ENCODE measurements at places on chromosomes 1 and 21.

GRCh38 chr21:34358866-34359265 lies 4.9 kb upstream of the KCNE2 start:
- no peak for DNase-seq

- peak; percentile 82 for DNase-seq
Observed at GRCh38 chr1:91699339-91699974, 186.5 kb downstream of the TGFBR3 start.

- DNase-seq = no peak
Observed at GRCh38 chr1:169102567-169102966, 3.9 kb upstream of the ATP1B1 start.

DNA sequence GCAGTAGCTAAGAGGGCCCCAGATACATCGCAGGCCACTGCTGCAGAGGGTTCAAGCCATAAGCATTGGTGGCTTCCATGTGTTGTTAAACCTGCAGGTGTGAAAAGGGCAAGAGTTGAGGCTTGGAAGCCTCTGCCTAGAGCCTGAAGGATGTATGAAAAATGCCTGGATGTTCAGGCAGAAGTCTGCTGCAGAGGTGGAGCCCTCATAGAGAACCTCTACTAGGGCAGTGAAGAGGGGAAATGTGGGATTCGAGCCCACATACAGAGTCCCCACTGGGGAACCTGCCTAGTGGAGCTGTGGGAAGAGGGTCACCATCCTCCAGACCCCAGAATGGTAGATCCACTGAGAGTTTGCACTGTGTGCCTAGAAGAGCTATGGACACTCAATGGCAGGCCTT lies 30.6 kb upstream of the ADGRL4 start:
- no peak for DNase-seq

- DNase-seq = no peak
Observed at GRCh38 chr1:19066248-19066873, 109.9 kb upstream of the IFFO2 start.

DNA sequence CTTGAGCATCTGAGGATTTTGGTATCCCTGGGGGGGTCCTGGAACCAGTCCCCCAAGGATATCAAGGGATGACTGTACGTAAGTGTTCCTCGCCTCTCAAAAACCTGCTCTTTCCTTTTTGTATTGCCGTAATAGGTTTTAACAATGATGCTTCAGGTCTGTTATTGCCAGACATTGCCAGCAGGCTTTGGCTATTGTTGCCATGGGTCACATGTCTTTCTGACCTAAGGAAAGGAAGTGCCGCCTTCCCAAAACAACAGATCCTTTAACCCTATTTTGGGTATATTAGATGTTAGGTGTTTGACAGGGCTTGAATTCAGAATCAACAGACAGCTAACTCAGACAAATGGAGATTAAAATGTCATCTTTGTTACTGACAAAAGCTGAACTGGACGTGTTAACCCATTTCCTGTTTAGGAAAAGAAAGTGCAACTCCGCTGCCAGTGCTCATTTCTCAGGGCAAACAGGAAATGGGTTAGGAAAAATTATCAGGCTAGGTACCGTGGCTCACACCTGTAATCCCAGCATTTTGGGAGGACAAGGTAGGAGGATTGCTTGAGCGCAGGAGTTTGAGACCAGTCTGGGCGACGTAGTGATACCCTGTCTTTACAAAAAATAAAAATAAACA lies 12.4 kb upstream of the PRPF38B start:
- DNase-seq = no peak

DNA sequence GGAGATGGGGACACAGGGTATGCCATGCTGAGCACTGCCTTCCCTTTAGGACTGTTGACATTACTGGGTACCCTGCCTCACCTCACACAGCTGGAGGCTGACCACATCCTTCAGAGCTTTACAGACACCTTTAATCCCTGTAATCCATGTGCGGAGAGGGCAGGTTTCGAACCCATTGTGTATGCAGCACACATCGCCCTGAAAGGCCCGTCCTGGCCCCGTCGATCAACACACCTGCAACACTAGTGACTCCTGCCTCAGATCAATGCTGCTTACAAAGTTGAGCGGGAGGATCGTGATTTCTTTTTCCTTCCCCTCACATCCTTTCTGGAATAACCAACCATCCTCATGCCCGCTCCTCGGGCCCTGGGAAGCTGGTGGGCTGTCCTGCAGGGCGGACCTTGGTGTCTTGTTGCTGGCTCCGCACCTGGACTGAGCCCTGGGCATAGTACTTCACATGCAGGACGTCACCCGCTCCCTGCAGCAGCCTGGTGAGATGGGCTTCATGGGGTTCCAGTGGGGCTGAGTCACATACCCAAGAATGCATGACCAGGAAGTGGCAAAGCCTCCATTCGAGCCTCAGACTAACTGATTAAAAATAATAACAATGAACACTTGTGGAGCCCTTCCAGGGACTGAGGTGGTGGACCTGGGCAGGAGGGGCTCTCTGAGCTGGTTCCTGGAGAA lies 403.6 kb downstream of the PTPRU start:
- no peak for DNase-seq

GRCh38 chr1:111895469-111895868 lies 94.0 kb downstream of the KCND3 start:
- DNase-seq = no peak

GRCh38 chr1:156284757-156285156 lies 632 bp downstream of the TMEM79 start:
- no peak for DNase-seq

GRCh38 chr1:243420016-243420945 lies 164.4 kb downstream of the SDCCAG8 start:
- no peak for DNase-seq

DNA sequence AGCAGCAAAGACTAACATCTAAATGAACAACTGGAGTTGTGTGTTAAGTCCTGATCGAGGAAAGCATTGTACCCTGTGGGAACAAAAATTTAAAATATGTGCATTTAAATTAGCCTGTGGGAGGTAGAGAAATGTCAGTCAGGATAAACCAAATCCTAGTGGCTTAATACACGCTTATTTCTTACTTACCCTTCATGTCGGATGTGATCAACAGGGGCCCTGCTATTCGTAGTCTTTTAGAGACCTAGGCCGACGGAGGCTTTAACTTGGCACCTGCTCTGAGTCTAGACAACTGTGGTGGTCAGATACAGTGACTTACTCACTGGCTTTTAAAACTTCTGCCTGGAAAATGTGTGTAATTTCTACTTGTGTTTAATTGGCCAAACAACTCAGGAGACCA lies 10.2 kb downstream of the GSTM3 start:
- no peak for DNase-seq

DNA sequence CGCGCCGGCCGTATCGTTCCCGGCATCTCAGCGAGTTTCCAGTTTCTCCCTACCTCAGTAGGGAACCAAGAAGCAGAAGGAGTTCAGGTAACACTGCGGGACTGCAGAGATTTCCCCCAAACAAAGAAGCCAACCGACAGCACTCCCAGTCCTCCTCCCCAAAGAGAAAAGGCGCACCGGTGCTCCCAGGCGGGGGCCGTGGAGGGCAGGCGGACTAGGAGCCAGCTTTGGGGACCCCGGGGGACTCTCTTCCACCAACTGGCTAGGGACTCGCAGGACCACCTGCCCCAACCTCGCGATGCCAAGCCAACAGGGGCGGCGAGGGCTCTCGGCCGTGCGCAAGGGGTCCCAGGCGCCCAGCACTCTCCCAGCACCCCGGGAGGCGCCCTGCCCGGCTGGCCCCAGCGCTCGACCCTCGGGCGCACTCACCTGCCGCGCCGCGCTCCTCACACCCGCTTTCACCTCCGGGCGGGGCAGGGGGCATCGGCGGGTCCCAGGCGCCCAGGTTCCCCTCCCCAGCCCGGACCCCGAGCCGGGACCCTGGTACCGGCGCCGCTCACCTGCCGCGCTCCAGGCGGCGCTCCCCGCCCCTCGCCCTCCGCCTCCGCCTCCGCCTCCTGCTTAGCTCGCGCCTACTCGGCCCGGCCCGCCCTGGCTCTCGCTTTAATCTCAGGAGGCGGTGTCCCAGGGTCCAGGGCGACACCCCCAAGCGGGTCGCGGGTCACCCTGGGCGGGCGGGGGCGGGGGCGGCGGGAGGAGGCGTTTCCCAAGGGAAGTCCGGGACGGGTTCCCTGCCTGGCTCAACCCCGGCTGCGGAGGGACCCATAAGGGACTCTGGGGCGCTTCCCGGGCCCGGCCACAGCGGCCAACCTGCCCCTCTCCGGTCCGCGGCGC lies at the start of gene TMPRSS2:
Gene TMPRSS2, minus strand, starts transcription at position 638 of the 894 bp plus-strand sequence. CDS start 10,025 bp downstream, outside the sequence.
- no peak for DNase-seq

DNA sequence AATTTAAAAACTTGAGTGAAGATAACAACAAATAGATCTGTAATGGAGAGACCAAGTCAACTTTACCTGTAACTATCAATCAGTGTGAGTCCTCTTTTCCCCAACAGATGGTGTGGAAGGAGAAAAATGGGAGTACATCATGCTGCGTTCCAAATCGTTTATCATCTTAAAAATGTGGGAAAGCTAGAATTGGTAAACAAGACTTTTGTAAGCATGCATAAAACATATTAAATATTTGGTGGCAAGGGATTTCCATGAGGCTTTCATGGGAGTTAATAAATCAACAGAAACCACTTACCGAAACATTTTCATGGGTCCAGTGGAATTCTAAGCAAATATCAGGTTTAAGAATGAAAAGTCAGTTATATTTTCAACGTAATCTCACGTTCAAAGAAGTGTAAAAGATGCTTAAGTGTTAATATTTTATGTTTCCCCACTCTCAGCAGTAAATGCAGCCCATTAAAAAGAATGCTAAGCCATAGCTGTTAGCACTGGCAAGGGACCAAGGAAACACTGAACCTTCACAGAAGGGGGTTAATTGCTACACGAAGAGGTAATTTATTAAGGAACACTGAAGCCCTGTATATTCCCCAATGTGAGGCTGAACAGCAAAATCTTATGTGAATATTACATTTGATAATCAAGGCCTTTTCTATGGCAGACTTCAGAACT lies 117.0 kb downstream of the ZC3H11B start:
- DNase-seq = no peak

GRCh38 chr1:165075725-165076370 lies 280.7 kb downstream of the LMX1A start:
- DNase-seq = peak; percentile 21

DNA sequence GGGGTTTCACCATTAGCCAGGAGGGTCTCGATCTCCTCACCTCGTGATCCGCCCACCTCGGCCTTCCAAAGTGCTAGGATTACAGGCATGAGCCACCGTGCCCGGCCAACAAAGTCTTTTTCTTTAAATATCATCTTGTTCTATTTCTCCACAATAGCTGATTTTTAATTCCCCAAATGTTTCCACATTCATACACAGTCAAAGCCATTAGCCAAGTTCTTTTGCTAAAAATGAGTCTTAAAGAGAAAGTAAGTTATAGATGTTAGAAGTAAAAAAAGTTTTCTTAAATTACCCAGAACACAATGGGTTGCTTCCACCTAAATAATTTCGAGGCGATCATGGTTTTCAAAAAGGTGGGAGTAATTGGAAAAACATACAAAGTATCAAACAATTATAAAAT lies 30.6 kb downstream of the C2CD2 start:
- no peak for DNase-seq

GRCh38 chr1:237975376-237975775 lies 84.7 kb upstream of the ZP4 start:
- no peak for DNase-seq

DNA sequence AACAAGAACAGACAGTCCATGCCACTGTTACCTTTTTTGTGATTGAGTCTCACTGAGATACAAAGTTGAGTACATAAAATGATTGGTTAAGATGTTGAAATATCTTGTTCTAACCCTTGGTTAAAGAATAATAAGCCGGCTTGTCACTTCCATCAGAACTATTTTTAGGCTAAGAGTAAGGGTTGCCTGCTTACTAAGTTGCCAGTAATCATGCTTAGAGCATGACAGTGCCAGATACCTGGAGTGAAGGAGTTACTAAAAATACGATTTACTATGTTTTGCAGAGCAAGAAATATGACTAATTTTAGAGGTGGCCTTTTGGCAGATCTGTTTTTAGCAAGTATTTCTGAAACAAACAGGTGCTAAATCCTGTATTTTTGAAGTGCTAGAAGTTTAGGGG lies 6.0 kb downstream of the HUNK start:
- no peak for DNase-seq

DNA sequence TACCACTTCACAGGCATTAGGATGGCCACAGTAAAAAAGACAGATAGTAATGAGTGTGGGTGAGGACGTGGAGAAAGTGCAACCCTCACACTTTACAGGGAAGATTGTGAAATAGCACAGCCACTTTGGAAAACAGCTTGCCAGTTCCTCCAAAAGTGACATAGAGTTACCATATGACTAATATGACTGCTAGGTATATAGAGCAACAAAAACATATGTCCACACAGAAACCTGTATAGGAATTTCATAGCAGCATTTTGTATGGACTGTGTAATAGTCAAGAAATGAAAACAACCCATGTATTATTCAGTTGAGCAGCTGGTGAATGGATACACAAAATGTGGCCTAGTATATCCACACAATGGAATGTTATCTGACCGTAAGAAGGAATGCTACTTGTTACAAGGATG lies 30.4 kb upstream of the LBR start:
- DNase-seq = no peak

DNA sequence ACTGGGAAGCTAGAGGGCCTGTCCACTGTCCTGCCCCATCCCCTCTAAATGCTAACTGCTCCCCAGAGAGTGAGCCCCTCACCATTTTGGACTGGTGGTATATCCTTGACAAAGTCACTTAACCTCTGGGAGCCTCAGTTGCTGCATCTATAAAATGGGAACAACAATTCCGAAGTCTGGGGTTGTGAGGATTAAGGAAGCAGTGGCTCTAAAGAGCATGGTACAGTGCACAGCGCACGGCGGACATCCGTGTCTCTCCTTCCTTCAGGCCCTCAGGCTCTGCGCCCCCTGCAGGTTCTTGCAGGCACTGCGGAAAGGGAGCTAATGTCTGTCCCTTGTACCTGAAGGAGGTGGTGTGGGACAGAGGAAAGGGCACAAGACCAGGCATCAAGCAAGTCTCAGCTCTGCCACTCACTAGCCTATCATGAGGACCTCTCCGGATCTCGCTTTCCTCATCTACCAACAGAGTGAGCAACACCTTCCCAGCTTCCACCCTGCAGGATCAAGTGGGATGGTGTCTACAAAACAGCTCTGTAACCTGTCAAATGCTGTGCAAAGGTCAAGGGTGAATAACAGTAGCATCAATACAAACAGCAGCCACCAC lies 20.1 kb downstream of the ECE1 start:
- DNase-seq = peak; percentile 78

GRCh38 chr1:18666317-18666920 lies 35.8 kb downstream of the PAX7 start:
- no peak for DNase-seq

- DNase-seq = no peak
Observed at GRCh38 chr1:19079541-19080472, 123.3 kb upstream of the IFFO2 start.

DNA sequence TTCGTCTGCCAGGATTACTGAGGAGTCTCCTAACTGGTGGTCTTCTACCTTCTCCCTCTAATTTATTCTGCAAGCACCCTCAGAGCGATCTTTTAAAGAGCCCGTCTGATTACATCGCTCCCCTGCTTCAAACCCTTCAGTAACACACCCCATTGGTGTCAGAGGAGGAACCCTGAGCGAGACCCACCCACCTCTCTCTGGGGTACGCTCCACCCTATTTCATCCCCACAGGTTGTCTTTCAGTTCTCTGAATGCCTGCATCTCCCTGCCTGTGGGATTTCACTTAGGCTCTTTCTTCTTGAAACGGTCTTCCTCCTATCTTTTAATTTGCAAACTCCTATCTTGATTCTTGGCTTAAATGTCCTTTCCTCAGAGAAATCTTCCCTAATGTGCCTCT lies 39.4 kb downstream of the C1orf21 start:
- no peak for DNase-seq

Measured in adrenal gland (tissue), 19 donors.